ENCODE measurements at places on chromosomes 6 and 20.

- DNase-seq: no peak
Measured at GRCh38 chr6:48476257-48476656, 365.3 kb upstream of the PTCHD4 start.

- no peak for DNase-seq
Measured at GRCh38 chr6:128487746-128488145, 32.7 kb downstream of the PTPRK start.

DNA sequence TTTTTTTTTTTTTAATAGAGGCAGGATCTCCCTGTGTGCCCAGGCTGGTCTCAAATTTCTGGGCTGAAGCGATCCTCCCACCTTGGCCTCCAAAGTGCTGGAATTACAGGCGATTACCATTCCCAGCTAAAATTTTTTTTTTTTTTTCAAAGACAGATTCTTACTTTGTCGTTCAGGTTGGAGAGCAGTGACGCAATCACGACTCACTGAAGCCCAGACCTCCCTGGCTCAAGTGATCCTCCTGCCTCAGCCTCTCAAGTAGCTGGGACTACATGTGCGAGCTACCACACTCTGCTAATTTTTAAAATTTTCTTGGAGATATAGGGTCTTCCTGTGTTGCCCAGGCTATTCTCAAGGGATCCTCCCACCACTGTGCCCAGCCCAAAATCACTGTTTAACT, 58.0 kb upstream of the MYO6 start:
- no peak for DNase-seq

DNA sequence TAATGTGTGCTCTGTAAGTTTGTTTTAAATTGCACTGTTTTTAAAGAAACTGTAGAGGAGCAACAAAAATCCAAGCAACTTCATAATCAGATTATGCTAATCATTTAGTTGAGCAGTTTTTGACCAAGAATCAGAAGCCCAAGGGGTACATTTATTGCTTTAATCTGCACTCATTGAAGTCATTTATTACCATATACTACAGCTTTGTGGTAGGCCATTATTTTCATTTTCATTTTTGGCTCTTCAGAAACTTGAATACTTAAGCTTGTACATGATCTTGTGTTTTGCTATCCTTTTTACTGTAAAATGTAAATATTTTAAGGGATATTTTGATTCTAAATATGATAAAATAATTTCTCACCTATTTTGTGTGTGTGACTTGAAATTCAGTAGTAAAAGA, 78.5 kb downstream of the PHF3 start:
- DNase-seq: no peak

- no peak for DNase-seq
Measured at GRCh38 chr6:72654071-72654621, 32.3 kb downstream of the KCNQ5 start.

DNA sequence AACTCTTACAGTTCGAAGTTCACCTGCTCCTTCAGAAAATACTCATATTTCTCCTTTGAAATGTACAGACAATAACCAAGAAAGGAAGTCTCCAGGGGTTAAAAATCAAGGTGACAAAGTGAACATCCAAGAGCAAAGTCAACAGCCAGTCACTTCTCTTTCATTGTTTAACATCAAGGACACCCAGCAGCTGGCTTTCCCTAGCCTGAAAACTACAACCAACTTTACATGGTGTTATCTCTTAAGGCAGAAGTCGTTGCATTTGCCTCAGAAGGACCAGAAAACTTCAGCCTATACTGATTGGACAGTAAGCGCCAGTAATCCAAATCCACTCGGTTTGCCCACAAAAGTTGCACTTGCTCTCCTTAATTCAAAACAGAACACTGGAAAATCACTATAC, 113.3 kb downstream of the HIVEP1 start:
- no peak for DNase-seq

- no peak for DNase-seq
Measured at GRCh38 chr6:151294561-151295101, 54.9 kb downstream of the AKAP12 start.

GRCh38 chr20:20373091-20373571, 5.2 kb downstream of the INSM1 start:
- DNase-seq: no peak

- no peak for DNase-seq
Measured at GRCh38 chr6:11384531-11385309, 152.3 kb upstream of the NEDD9 start.

GRCh38 chr6:25883536-25883935, 9.5 kb upstream of the SLC17A3 start:
- no peak for DNase-seq

DNA sequence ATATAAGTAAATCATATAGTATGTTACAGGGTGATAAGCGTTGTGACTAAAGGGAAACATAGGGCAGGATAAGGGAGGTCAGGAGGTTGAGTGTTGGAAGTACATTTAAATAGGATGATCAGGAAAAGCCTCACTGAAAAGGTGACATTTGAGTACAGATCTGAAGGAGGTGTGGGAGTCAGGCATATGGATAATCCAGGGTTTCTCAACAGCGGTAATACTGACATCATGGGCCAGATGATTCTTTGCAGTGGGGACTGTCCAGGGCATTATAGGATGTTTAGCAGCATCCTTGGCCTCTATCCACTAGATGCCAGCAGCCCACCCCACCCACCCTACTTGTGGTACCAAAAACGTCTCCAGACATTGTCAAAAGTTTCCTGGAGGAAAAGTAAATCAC, 292.6 kb upstream of the PREP start:
- no peak for DNase-seq

DNA sequence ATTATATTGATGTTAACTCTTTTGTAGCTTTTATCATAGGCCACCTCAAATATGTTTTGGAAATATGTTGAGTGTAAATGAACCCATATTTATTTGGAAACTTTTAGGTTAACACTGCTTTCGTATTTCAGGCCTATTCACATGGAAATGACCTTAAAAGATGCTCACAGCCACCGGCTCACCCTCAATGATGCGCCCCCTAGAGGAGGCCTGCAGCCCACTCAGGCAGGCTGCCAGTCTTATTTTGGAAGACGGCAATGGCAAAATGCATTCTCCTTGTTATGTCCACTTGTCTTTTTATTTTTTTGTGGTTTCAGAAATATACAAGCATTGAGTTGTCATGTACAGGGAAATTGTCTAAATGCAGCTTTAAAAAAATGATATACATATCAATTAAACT, 869.7 kb downstream of the PHF3 start:
- peak; percentile 6 for DNase-seq

- no peak for DNase-seq
Measured at GRCh38 chr20:47258745-47259695, 97.5 kb downstream of the ZMYND8 start.

DNA sequence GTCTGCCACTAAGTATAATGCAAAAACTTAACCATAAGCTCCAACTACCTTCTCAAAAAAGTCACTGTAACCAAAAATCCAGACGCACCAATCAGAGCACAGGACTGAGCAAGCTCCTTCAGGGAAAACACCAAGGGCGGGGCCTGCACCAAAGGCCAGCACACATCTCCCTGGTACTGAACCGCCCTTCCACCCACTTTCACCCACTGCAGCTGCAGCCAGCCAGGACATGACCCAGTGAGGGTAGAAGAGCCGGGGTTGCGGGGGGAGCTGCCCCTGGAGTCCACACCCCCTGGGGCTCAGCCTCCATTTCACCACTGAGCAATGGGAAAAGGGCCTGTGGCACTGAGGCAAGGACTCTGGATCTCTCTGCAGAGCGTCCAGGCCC, 54.3 kb downstream of the TAF4 start:
- DNase-seq: no peak

DNA sequence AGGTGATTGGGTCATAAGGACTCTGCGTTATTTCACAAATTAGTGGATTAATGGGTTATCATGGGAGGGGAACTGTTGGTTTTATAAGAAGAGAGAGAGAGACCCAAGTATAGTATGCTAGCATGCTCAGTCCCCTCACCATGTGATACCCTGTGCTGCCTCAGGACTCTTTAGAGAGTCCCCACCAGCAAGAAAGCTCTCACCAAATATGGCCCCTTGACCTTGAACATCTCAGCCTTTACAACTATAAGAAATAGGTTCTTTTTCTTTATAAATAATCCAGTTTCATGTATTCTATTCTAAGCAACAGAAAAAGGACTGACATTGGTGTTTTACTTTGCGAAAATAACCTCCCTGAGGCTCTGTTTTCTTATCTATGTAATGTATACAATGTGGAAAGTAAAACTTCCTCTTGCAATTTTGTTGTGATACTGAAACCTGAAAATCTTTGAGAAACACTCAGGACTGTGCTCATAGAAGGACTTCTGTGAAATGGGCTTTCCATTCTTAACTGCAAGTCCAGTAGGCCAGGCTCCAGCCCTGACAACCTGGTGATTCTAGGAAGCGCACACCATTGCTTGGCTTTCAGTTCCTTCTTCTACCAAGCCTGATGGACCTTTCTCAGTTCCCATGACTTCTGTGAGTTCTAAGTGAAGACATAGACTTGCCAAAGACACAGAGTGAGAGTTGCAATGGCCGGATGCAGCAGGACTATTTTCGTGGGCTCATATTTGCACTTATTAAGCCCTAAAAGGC, 21.9 kb downstream of the SIRPD start:
- DNase-seq: no peak
